Hypothalamus (tissue), 51 donors: ENCODE measurements at places on chromosomes 13 and 19.

GRCh38 chr13:32811297-32811800 lies 204.9 kb upstream of the KL start:
- DNase-seq: no peak

DNA sequence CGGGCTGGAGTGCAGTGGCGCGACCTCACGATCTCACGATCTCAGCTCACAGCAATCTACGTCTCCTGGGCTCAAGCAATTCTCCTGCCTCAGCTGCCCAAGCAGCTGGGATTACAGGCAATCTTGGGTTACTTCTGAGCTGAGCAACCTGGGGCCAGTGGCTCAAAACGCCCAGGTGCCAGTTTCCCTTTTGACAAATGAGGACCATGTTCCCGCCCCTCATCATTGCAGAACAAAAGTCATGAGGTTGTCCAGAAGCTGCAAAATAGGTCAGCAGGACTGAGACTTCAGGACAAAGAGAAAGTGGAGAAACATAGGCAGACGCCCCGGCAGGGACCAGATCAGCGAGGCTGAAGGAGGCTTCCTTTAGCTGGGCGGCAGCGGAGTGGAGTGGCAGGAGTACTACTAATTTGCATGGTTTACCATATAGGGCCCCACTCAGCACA lies 3.3 kb upstream of the ADGRE5 start:
- DNase-seq: no peak

DNA sequence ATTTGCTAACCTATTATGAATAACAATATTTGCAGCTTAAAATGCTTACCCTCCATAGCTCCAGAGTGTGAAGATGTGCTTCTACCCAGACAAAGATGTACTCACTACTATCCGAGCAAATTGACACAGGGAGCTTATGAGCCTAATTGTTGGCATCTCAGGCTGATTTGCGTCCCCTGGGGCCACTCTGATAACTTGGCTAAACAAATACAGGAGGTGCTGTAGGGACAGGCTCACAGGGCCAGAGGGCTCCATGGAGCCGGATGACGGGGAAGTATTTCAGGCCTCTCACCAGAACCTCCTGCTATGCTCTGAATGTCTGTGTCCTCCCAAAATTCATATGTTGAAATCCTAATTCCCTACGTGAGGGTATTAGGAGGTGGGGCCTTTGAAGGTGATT lies 26.7 kb upstream of the C19orf12 start:
- no peak for DNase-seq

DNA sequence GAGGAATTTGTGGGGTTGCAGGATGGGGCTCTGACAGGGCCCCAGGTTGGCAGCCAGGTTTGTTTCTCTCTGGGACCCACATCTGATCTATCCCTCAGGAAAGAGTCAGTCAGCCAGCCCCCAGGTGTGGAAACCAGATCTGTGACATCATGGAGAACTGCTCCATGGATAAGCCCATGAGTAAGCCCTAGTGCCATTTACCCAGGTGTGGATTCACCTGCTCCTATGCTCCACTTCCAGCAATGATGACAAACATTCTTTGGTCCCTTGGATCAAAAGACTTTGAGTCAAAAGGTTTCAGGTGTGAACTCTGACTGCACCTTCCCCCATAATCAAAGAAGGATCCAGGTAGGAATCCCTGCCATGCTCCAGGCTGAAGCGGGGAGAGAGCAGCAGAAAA lies 26.9 kb upstream of the IGFL4 start:
- no peak for DNase-seq

GRCh38 chr19:10333758-10334587 lies 644 bp upstream of the RAVER1 start:
- DNase-seq: no peak

- DNase-seq: no peak
Measured at GRCh38 chr13:77222000-77222690, 104.7 kb downstream of the MYCBP2 start.

DNA sequence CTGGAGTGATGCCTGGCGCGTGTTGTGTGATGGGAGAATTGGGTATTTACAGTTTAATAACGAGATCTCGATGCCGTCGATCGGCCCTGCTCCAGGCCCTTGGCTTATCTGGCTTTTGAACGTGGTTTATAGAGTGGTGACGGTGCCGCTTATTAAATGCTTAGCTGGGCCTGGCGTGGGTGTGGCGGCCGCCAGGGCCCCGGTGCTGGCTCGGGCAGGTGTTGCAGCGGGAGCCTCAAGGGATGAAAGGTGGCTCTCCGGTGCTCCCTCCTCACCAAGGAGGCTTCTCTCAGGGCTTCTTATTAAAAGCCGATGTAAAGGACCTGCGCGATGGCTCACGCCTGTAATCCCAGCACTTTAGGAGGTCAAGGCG lies 173.8 kb downstream of the KDM4B start:
- DNase-seq: no peak

GRCh38 chr19:57719901-57720519 lies 7.4 kb downstream of the ZNF671 start:
- DNase-seq: no peak

DNA sequence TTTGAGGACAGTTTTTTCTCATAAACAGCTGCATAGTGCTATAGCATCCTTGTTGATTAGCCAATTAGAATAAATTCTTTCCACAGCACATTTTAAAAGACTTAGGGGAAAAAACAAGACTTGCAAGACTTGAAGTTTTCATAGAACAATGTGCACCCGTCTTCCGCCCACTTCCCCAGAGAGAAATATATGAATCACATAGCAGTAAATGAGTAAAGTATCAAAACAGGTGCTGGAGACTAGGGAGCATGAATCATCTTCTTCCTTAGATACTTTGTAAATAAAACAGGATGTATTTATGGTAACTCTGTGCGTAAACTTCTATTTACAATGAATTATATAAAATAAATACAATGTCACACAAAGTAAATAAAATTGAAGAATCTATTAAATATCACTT lies 75.1 kb downstream of the COL4A2 start:
- DNase-seq: no peak

- no peak for DNase-seq
Measured at GRCh38 chr19:54415208-54415900, at the start of gene TTYH1. TSS of gene TTYH1 (plus strand) at chr19:54415464. CDS start at chr19:54415553, 89 bp downstream.

DNA sequence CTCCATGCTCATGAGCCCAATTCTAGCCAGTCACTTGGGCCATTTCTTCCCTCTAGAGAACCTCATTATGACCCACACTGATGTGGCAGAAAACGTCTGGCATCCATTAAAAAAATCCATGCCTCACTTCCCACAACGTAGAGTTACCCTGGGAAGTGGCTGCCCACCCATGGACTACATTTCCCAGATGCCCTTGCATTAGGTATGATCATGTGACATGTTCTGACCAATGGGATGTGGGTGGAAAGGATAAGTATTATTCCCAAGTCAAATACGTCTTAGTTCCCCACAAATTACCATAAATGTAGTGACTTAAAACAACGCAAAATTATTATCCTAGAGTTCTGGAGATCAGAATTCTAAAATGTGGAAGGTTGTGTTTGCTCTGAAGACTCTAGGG lies 47.9 kb upstream of the ZNRF4 start:
- no peak for DNase-seq

GRCh38 chr19:5718037-5718578 lies 1.8 kb downstream of the LONP1 start:
- no peak for DNase-seq

- no peak for DNase-seq
Measured at GRCh38 chr19:22882797-22883196, 50.7 kb downstream of the ZNF723 start.
